Pancreas (tissue), 10 donors: ENCODE measurements at places on chromosomes 12 and 14. TPM values are rescaled to one million over a fixed set of nuclear protein-coding genes. Genes with fewer than 3 reads are reported as not detected.

DNA sequence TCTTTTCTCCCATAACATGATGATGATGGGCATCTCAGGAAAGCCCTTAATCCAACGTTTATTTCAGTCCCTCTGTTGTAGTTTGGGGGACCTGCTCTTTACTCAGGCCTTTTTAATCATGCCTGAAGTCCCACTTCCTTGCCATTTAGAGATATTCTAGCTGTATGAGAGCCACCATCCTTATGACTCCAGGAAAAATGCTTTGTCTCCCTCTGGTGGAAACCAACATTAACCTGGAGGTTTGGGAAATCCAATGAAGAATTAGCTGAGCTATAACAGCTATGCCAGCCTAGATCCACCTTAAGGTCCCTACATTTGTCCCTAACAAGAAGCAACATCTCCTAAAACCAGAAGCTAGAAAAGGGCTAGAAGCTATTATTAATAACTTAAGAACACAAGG is 1399.1 kb downstream of the LRFN5 start:
- no peak for DNase-seq

CLEC6A gene
- total RNA-seq = not detected

IAPP gene
- total RNA-seq = 449 TPM

PTHLH gene
- total RNA-seq = 0.28 TPM

CIROP gene
- total RNA-seq = not detected

IFNG-AS1 gene
- not detected for total RNA-seq

DNA sequence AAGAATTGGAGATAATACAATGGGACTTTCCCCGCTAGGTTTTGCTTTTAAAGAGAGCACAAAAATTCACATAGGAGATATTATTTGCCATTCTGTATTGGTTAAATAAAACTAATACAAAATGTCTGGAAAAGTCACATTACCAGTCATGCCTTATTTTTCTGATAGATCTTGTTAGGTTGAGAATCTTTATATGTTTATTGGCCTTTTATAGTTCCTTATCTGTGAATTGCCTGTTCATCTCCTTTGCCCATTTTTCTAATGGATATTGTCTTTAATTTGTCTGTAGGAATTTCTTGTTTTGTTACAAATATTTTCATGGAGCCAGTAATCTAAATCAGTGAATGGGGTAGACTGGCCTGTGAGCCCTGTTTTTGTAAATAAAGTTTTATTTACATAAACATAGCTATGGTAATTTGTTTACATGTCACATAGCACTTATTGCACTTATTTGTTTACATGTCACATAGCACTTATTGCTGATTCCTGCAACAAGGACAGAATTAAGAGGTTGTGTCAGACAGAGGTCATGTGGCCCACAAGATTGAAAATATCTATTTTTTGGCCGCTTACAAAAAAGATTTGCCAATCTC is 65.0 kb downstream of the ATF7IP start:
- DNase-seq = no peak

BDKRB2 gene
- total RNA-seq = 6.2 TPM

DNA sequence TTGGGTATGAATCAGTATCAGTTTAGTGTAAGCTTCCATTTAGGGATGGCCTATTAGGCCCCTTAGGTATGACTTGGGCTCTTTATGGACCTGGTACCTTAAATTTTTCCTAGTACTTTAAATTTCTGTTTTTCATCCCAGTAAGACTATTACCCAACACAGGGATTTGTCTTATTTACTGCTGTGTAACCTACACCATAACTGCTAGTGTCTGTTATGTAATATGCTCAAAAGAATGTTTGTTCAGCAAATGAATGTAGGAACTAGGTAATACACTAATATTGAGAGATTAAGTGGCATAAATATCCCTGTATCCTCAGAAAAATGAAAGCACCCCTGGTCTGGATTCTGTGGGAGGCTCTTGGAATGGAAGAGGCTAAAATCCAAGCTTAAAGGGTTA is 63.7 kb upstream of the YARS2 start:
- DNase-seq = no peak

ZFYVE1 gene
- total RNA-seq = 6.6 TPM

ADAM21 gene
- total RNA-seq = not detected

DNA sequence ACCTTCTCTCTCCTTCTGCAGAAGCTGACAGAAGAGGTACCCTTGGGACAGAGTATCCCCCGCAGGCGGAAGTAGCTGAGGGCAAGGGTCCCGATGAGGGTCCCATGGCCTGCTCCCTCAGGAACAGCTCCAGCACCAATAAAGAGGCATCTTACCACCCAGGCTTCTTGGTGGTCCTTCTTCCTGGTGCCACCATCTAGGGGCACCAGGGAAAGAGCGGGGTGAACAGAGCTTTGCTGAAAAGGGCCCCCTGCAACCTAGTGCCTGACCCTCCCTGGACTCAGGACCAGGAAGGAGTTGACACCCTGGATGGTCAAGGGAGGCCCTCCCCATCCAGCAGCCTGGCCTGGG is 591 bp upstream of the IRF9 start:
- DNase-seq = no peak
